NCI-H1105 treated with DMSO at 0.1 percent for 48 hours (cell line): ENCODE measurements at places on chromosomes 5 and 9.

- DNase-seq: no peak
These were observed 140.7 kb downstream of the GNA14 start for GRCh38 chr9:77507212-77507961.

DNA sequence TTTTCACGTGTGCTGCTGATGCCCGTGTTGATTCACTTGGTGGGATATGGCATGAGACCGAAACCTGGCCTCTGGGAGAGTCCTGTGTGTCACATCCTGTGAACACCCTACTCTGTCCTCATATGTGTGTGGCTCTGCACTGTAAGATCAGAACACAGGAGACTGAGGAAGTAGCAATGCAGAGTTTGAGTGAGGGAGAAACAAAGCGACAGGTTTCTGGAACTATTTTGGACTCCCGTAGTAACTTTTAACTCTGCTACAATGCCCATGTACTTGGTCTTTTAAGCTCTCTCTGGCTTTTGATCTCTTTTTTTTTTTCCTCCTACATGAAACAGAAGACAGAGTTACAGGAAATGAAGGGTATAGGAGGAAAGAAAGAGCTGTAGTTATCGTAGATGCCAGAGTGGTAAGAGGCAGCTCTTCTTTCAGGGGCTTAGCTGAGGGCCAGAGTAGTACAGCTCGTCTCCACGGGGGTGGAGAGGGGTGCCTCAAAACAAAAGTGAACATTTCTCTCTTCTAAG is 26.6 kb downstream of the GRAMD2B start:
- no peak for DNase-seq

DNA sequence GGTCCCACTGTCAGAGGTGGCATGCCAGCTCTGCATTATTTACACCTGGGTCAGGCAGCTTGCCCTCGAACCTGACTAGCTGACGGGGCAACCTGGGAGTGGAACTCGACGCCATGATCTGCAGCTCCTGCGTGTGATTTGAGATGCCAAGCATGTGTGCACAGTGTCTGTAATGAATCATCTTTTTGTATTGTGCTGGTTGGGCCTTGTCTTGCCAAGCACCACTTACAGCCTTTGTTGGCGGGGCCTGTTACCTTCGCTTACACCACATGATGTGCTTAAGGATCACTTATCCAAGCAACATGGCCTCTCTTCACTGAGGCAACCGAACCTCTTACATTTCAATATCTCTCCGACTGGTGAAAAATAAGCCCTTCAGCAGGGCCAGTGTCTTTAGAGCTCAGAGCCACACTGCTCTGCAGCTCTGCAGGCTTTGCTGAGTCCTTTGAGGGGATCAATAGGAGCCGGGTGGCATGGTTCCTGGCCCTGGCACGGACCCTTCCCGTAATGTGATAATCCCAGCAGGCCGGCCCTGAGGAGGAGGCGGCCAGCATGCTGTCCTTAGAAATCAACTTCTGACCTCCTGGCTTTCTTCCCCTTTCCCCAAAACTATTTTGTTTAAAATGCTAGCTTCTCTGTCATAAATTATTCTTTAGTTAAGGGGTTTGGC is 297.7 kb upstream of the CD180 start:
- DNase-seq: no peak

DNA sequence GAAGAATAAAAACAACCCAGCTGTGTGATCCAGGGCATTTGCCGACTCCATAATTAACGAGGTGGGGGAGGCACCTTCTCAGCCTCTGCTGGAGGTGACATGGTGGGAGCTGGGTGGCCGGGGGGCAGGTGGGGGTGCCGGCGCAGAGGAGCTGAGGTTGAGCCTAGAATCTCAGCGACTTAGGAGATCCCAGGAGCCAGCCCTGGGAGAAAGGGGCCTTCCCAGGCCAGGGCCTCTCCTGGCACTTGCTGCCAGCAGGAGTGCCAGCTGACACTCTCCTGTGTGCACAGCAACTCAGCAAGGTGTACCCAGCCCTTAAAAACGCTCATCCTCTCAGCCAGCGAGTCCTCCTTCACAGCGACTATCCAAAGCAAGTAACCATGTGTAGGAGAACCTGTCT is 62.8 kb upstream of the FCN1 start:
- DNase-seq: no peak

DNA sequence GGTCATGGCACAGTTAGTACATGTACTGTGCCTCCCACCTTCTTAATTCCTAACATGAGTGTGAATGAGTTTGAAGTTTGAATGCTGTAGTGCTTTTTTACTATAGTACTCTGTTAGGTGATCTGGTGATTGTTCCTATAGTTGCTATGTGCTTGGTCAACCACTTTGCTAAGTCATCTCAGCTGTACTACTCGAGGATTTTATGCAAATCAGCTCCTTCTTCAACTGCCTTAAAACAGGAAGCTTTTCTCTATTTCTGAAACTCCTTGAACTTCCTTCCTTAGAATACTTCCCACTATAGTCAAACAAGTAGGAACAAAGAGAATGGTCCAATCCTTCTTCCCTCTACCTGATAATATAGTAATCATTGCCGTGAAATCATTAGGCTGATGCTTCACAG is 219.6 kb downstream of the CTNND2 start:
- DNase-seq: no peak

DNA sequence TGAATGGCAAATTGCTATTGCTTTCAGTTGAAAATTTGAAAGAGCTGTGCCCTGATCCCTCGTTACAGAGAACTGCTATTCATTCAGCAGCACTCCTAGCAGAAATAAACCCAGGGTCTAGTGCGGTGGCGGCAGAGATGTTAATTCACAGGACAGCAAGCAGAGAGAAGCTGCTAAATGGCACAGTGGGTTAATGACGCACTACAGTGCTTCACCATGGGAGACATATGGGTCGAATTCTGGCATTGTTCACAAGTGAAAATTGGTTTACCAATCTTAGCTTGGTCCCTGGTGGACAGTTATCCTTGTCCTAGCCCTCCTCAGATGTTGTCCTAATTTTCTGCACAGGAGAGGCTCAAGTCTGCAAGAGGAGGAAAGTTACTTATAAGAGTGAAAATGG is 807.4 kb downstream of the TLE1 start:
- no peak for DNase-seq

DNA sequence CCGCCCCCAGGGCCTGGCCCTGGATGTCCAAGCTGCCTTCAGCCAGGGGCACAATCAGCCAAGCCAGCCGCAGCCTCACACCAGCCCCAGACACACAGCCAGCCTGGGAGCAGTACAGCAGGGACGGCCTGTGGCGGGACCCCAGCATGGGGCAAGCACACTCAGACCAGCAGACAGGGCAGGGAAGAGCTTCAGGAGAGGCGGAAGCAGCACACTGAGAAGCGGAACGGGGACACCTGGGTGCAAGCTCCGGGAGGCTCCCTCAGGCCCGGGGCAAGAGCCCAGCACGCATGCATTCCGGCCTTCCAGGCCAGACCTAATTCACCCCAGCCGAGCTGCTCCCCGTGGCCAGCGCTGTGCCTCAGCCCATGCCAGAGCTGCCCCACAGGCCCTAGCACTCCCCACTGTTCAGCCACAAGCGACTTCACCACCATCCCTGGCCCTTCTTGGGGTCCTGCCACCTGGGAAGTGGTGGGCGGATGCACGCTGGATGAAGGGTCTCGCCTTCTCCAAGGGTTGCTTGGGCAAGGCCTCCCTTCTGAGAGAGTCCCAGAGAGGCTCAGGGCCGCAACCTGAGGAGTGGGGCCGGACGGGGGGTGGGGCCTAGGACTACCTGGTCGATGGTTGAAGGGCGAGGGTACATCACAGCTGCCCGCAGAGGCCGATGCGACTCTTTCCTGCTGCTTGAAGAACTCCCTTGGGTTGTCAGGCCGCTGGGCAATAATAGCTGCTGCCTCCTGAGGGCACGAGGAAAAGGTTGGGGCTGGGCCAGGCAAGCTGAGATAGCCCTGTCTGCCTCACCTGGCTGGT is 13.4 kb downstream of the DBN1 start:
- no peak for DNase-seq

DNA sequence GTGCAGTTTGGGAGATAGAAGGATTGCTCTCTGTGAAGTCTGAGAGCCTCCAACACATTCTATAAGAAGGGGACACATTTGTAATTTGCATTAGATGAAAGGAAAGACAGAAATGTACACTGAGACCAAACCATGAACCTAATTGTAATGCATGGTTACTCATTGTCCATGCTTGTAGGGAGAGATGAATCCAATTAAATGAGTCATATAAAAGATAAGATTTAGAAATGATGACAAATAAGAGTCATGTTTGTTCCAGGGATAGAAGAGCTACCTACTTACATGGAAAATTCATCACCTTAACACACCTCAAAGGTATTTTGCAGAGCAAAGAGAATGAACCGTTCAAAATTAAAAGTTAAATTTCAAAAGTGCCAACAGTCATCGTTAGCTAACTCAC is 85.1 kb downstream of the FBXL7 start:
- DNase-seq: no peak

DNA sequence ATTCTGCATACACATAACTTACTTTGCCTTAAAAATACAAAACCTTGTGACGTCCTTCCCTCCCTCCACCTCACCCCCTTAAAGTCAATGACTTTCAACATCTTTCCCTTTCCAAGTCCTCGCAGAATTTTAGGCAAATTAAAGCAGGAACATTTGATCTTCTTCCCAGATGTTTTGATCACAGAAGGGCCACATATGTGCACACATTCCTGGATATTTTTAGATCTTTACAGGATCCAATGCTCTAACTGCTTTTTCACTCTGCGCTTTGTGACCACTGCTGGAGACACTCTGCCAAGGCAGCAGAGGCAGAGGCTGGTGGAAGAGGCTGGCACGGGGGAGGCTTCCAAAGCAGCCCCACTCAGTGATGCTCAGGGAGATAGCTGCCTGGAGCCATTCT is 130.7 kb downstream of the SEC61B start:
- DNase-seq: no peak

DNA sequence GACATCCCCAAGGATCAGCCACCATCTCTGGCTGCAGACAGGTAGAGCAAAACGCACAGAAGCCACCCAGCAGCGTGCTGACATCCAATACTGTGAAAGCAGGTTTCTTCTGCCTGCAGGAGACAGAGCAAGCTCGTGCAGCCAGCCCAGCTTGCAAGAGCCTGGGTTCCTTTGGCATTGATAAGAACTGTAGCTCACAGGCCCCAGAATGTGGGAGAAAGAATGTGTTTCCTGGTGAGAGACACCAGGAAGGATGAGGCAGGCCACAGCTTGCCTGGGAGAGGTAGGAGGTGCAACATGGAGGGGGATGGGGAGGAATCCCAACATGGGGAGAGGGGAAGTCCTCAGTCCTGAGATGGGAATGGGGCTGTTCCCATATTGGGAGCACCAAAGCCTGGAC is 34.0 kb upstream of the ARAP3 start:
- DNase-seq: no peak

DNA sequence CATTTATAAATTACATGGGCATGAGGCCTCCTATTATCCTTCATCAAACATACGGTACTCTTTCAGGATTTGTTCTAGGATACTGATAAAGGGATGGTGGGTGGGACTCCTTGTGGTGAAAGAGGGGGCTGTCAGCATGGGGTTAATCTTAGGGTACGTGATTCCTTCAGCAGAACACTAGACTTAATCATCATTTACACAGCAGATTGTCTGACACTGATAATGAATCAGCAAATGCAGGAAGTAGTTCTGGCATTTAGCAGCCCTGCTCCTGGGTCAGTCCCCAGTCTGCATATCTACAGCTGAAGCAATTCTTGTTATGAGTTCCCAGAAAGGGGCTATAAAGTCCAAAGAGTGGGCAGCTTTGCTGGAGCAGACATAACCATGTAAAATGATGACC is 384.6 kb downstream of the SPOCK1 start:
- DNase-seq: no peak

DNA sequence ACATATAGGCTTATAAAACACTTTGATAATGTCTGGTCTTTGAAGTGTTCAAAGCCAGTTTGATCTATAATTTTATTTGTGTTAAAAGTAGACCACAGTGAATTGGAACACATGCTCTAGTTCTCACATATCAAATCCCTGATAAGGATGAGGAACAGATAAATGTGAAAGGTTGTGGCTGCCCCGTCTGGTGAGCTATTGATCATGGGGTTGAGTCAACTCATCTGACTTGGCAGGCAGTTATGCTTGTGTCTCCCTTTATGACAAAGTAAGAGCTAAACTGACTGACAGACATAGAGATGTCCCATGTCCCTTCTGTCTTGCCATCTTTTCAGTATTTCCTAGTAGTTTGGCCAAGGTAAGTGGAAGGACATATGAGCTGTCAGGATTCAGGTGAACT is 2.9 kb upstream of the ERMP1 start:
- no peak for DNase-seq

DNA sequence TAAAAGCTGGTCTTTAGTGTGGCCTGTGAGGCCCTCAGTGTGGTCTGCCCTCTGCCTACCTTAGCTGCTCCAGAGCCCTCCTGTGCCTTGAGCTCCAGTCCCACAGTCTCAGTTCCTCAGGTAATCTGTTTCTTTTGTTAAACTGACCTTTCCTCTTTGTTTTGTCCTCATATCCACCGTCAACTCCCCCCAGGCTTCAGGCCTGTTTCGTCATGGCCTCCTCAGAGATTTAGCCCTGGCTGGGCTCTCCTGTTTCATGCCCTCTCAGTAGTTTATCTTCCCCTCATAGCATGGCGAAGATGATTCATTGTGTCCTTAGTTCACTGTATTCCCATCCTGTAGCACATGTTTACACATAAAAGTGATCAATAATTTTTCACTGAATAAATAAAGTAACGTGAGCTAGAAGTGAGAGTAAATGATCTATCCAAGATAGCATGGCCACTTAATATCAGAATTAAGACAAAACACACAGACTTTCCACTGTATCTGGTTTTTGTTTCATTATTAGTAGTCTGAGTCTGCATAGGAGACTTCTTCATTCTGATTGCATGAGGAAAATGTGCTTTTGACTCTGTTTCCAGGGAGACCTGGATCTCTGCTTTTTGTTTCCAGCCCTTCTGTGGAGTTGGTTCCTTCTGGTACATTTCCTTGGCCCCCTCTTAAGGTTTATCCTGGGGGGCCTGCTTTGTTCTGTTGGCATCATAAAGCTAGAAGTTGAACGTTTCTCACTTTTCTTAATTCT is 70.5 kb downstream of the SNX24 start:
- no peak for DNase-seq

DNA sequence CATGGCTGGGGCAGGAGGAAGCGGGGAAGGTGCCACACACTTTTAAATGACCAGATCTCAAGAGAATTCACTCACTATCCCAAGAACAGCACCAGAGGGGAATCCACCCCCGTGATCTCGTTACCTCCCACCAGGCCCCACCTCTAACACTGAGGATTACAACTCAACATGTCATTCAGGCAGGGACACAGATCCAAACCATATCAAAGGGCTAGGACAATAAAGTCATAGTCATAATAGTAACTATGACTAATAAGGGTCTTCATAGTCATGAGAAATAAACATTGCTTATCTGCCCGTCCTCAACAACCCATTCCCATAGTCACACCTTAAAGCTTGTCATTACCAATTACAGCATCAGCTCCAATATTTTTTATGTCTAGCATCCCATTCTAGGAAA is 65.3 kb upstream of the SMC2 start:
- DNase-seq: no peak

- no peak for DNase-seq
These were observed 19.6 kb downstream of the SLC38A9 start for GRCh38 chr5:55692509-55692908.

- DNase-seq: no peak
These were observed 82.5 kb downstream of the NFIB start for GRCh38 chr9:14231196-14231990.
